ENCODE measurements at places on chromosomes 3 and 15.

DNA sequence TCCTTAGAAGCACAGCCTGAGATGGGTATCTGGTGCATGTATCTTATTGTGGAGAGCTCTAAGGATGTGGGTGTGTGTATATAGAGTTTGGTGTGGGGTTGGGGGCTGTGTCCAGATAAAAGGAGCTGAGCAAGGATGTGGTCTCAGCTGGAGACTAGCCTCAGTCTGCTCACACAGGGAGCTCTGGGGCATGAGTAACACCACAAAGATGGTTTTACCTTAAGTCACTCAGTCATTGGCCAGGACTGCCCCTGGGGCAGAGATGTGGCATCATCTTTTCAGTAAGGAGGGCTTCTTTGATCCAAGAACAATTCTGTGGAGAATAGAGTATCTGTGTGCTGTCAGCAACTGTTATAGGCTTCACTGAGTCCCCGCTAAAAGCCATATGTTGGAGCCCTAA is 163.4 kb upstream of the NUDT16 start:
- no peak for DNase-seq

DNA sequence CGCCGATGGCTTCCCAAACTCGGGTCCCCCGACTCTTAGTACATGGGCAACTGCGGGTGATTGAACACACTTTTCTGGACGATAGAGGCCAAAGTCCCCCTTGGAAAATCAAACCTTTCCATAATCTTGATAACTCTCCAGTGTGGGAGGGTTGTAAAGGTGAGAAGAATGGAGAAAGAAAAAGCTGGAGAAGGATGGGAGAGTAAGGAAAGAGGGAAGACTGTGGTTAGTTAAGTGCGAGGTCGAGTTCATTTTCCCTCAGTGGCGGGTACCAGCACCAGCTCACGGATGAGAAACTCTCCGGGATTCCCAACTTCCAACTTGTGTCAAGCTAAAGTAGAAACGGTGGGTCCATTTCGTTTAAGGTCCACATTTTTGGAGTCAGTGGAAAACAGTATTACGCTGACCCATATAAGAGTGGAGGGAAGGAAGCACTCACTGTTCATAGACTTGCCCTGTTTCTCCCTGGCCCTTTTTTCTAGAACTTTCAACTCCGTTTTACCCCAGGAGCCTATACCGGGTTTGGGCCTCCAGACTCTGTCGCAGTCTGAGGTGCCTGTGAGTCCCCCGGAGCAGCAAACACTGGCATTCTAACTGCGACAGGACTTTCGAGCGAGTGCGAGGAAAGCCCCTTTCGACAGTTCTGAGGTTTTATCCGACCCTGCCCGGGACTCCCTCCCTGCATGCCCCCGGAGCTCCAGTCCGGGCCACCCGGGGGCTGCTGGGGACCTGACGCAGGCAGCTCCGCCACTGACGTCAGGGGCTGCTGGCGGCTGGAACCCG is 14.8 kb downstream of the ZIC1 start:
- no peak for DNase-seq

DNA sequence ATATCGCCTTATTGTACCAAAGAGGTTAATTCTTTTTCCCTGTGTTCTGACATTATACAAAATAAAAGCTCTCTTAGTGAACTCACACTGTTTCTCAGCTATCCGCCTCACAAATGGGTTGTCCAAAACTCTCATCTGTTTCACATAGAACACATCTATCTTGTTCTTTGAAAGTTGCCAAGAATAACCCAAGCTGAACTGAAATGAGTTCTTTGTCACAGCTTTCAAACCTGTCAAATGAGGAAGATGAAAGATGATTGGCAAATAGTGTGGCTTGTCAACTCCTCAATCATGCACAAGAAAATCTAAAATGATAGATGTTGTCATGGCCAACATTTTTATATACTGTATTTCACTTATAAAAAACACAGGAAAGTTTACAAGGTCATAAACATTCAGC is 168.1 kb upstream of the OSTN start:
- DNase-seq: no peak

- no peak for DNase-seq
Measured at GRCh38 chr15:29942143-29942542, 119.9 kb upstream of the TJP1 start.

DNA sequence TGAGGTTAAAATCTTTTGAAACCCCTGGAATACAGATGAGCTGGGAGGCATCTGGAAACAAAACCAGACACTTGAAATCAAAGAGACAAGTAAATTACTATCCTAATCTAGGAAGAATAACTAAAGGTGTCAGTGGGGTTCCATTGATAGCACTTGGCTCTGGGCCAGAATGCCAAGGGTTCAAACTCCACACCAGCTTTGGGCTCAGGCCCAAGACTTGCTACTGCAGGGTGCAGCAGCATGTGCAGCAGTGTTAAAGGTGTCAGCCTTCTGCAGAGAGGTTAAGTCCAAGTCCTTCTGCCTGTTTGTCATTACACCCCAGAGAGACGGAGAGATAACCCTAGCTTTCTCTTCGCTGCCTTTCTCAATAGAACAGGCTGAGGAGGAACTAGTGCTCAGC is 273.9 kb downstream of the TIGIT start:
- no peak for DNase-seq

DNA sequence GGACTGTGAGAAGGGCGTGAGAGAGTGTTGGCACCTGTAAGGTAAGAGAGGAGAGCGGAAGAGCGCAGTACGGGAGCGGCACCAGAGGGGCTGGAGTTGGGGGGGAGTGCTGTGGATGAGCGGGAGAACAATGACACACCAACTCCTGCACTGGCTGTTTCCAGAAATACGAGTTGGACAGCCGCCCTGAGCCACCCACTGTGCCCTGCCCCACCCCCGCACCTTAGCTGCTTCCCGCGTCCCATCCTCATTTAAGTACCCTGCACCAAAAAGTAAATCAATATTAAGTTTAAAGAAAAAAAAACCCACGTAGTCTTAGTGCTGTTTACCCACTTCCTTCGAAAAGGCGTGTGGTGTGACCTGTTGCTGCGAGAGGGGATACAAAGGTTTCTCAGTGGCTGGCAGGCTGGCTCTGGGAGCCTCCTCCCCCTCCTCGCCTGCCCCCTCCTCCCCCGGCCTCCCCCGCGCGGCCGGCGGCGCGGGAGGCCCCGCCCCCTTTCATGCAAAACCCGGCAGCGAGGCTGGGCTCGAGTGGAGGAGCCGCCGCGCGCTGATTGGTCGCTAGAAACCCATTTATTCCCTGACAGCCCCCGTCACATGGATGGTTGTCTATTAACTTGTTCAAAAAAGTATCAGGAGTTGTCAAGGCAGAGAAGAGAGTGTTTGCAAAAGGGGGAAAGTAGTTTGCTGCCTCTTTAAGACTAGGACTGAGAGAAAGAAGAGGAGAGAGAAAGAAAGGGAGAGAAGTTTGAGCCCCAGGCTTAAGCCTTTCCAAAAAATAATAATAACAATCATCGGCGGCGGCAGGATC is at the start of gene SOX2:
Gene SOX2, plus strand, starts transcription at position 601 of the 811 bp plus-strand sequence. CDS start 436 bp downstream, outside the sequence.
- DNase-seq: peak; percentile 86

DNA sequence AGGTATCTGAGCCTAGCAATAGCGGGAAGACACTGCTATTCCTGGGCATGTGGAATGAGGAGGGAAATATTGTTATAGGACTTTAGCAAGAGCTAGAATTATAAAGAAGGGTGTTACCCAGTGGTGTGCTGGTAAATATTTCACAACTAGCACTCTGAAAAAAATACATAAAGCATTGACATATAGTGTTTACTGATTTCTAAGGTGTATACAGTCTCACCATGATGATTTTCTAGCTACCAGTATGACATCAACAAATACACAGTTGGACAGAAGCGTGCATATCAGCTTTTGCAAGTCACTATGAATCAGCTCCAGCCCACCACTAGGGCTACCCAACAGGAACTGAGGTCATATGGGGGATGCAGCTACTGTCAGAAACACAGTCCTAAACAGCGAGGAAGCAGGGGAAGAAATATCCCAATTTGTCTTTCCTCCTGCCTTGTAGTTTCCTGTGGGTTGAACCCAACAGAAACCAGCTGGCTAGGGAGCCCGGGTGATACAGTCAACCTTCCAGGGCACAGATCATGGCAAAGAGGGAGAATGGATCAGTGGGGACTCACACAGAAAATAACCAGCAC is 39.6 kb downstream of the HGD start:
- no peak for DNase-seq

GRCh38 chr3:107235193-107235927 is 141.9 kb upstream of the CCDC54 start:
- DNase-seq: no peak

GRCh38 chr3:56025326-56025725 is 442.9 kb downstream of the ERC2 start:
- peak; percentile 5 for DNase-seq

DNA sequence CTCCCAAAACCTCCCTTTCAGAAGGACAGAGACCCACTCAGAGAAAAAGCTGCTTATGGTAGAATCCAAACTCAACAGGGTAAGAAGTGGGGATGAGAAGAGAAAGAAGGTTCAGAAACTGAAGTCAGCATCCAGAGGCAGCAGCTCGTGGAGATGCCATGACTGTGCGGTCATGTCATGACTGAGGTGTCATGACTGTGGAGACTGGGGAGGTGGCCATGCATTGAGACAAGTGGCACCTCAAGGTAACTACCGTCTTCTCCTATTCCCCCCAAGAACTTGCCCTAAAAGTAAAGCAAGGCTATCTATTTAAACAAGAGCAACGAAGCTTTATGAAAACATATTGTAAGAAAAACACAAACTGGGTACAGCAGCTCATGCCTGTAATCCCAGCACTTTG is 15.1 kb downstream of the CHRNA3 start:
- no peak for DNase-seq

Measured in NCI-H2171 (cell line).